ENCODE measurements at places on chromosomes 1 and 21.

- no peak for DNase-seq
Observed at GRCh38 chr1:221880182-221880581, 138.3 kb upstream of the DUSP10 start.

- no peak for DNase-seq
Observed at GRCh38 chr1:78092643-78093042, 46.9 kb downstream of the GIPC2 start.

DNA sequence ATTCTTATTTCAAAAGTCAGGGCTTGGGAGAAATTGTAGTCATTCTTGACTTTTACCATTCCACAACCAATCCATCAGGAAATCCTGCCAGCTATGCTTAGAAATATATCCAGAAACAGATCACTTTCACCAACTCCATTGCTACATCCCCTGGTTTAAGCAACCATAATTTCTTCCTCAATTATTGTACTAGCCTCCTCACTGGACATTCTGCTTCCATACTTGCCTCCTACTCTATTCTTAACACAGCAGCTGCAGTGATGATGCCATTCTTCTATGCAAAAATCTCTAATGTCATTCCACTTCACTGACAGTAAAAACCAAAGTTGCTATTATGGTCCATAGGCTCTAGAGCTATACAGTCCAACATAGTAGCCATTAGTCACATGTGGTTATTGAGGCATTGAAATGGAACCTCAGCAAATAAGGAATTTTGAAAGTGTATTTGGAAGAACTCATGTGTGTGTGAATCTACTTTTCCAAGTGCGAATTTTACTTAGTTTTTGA lies 110.7 kb upstream of the KIAA0040 start:
- no peak for DNase-seq

DNA sequence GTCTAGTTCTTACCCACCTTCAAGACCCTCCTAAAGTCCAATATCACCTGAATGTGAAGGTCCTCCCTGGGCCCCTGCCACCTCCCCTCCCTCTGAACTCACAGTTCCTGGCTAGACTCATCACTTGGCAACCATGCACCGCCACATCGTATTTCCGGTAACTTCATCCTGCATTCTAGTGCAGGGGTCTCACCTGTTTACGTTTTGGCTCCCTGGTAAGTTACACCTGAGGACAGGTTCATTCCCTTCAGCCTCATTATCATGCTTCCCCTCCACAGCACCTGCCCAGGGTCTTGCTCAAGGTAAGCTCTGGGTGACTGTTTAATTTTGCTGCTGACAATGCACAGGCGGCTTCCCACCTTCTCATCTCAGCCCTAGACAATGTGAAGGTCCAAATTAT lies 93.1 kb downstream of the MIS18A start:
- no peak for DNase-seq

- no peak for DNase-seq
Observed at GRCh38 chr1:75559136-75559535, 51.8 kb downstream of the SLC44A5 start.

GRCh38 chr1:172893146-172893841 lies 157.4 kb downstream of the TNFSF18 start:
- no peak for DNase-seq

DNA sequence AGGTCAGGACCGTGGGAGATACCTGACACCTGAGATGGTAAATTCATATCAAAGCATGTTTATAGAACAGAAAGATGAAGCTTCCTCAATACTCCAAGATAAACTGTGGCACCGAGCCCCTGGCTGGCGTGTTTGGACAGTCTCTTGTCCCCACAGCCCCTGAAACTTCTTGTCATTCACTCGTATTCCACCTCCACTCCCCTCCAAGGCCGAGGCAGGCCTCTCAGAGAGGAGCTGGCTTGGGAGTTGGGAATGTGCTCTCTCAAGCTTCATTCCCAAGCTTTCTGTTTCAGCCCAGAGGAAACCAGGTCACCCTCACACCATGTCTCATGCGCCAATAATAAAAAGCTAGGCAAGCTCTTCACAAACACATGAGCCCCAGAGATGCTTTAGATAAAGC lies 86.1 kb downstream of the NPHP4 start:
- no peak for DNase-seq

GRCh38 chr21:16713331-16714117 lies 799.3 kb upstream of the CXADR start:
- DNase-seq = no peak

DNA sequence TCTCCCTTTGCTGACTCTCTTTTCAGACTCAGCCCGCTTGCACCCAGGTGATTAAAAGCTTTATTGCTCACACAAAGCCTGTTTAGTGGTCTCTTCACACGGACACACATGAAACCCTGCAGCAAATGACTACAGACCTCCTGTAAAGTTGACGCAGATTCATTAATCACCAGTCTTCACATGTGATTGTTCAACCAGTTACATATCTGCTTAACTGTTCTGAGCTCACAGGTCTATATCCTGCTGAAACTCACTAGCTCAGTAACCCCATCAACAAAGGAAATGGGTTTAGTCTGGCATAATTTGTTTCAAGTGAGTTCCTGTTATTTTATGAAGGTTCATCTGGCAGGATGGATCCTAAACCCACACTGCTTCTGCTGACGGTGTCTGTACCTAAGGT lies 68.4 kb upstream of the GJA8 start:
- no peak for DNase-seq

All from D721Med (cell line).